Activated naive CD8-positive, alpha-beta T cell treated with anti-CD3 and anti-CD28 coated beads, Interleukin-2, amount 50 U/mL, for 16 hours (primary cell): ENCODE measurements at places on chromosomes 2 and 18.

GRCh38 chr2:43462866-43463641 is 132.8 kb downstream of the THADA start:
- no peak for DNase-seq

DNA sequence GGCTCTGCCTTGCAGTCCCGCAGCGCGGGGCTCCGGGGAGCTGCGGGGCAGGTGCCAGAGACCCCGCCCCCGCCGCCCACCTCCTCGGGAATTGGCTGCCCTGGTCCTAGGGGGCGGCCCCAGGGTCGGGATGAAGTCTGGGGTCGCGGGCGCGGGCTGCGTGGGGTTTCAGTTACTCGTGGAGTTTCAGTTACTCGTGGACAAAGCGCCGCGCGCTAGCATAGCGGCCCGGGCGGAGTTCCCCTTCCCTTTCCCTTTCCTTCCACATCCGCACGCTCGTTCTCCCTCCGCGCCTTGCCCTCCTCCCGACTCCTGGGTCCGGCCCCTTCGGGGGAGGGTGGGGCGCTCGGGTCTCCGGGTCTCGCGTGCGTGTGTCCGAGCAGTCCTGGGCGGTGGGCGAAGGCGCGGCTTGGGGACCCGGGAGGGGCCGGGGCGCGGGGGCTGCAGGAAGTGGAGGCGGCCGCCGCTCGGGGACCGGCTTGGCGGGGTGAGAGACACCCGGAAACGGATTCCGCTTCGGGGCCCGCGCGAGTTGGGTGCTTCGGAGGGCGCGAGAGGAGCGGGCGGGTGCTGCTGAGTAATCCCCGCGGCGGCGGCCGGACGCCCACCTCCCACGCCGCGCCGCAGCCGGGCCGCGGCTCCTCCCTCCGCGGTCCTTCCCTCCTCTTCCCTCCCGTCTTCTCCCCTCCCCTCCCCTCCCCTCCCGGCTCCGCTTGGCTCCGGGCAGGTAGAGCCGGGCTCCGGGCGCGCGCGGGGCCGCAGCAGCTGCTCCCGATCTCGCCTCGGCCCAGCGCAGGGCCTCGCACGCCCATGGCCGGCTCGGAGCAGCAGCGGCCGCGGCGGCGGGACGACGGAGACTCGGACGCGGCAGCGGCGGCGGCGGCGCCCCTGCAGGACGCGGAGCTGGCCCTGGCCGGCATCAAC is at the start of gene TTC39C:
TSS of gene TTC39C (plus strand) at position 693 of the 924 bp plus-strand sequence. CDS start at position 811, 118 bp downstream.
- peak; percentile 69 for DNase-seq

DNA sequence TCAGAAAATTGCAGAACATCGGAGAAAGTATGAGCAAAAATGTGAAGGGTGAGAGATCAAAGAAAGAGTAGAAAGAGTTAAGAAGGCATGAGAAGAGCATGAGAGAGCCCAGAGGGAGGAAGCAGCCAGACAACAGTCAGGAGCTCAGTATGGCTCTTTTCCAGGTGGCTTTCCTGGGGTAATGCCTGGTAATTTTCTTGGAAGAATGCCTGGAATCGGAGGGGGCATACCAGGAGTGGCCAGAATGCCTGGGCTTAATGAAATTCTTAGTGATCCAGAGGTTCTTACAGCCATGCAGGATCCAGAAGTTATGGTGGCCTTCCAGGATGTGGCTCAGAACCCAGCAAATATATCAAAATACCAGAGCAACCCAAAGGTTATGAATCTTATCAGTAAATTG is 271.8 kb upstream of the TFPI start:
- no peak for DNase-seq

DNA sequence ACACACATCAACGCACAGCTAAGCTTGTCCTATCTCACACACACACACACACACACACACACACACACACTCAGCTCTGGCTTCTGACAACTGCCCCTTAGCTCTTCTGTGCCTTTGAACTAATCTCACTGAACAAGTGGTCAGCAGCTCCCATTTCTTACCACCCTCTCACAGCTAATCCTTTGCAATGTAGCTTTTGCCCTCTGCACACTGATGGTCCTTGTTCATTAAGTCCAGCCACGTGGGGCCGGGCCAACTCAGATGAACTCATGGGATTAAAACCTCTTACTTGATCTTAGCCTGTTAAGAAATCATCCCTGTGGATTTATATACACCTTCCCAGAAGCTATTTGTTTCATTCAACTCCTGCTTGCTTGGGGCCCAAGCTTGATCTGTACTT is 36.6 kb downstream of the DPYSL5 start:
- DNase-seq: no peak

DNA sequence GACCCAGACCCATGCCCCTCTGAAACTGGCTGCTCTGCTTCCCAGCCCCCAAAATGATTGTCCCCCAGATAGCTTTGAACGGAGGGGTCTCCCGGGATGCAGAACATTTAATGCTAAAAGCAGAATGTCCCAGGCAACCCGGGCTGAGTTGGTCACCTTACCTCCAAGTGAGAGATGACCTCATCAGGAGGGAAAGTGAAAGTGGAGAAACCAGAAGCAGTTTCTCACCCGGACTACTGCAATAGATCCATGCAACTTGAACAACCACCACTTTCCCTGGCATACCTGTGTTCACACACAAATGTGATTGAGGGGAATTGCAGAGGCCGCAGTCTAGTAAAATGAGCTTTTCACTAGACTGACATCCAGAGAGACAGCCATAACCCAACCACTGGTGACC is 75.3 kb upstream of the NPAS2 start:
- DNase-seq: no peak

- DNase-seq: no peak
These were observed 29.1 kb downstream of the SLC4A3 start for GRCh38 chr2:219656526-219656925.

DNA sequence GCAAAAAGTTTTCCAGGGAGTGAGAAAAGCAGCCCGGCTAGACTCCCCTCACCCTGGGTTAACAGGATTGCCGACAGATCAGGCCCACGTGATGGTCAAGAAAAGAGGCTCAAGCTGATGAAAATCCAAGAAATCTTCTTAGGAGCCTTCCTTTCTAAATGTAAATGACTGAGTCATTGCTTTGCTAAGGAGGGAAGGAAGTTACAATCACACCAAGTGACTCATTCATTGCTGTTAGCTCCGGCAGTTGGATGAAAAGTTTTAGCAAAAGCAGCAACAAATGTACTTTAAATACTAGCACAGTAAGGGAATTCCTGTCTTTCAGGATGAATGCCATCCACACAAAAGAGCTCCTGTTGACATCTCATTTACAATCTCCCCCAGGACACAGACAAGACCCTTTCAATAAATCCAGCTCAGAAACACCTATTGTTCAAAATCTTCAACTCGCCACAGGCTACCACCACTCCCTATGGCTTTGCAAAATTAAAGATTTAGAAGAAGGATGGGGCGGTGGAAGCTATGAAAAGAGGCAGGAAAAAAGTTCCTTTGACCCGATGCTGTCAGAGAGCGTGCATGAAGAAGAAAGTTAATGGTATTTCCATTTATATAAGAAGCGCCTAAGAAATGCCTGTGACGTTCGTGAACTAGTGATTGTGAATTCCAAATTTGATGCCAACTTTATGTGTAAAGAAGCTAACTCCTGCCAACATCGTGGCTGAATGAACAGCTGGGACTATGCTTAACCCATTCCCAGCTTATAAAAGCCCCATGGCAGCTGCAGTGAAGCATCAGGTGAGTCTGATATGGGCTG is 153.7 kb downstream of the TGIF1 start:
- no peak for DNase-seq

DNA sequence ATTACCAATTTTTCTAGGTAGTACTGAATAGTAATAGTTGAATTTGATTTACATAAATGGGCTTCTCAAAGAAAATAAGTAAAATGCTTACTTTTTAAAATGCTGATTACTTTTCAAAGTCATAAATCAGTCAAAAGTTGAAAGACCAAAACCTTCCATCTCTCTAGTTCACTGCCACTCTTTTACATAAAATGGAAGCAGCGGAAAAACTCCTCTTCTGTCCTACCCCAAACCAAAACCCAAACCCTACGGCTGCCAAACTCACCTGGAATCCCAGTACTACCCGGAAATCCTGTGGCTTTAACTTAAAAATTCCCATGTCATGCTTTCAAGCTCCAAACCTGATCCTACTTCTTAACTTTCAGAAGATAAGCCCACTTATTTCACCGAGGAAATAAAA is 81.2 kb upstream of the MAPRE2 start:
- DNase-seq: no peak

DNA sequence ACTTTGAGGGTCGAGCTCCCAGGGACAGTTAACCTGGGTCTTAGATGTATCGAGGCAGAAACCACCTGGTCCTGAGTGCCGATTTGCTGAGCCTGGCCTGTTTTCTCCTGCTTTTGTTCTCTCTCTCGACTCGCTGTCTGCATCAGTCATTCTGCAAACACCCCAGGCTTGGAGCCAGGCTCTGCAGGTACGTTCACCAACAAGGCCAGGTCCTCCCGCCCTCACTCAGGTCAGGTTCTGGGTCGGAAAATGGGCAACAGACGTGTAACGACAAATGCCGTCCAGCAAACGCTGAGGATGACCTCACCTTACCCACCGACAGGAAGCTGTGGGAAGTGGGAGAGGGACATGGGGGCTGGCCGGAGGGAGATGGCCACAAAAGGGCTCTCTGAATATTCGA is 57.7 kb upstream of the PXDN start:
- no peak for DNase-seq

DNA sequence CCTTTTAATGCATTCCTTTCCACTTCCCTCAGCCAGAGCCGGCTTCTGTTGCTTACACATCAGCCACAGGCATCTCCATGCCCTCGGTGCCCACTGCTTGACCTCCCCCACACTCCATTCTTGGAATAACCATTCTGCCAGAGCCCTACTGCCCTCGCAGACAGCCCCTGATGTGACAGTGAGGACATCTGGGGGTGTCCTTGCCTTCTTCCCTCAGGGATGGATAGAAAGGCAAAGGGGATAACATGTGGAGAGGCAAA is 6.4 kb upstream of the NPPC start:
- no peak for DNase-seq

GRCh38 chr2:238502956-238503791 is 76.4 kb downstream of the ASB1 start:
- DNase-seq: no peak

DNA sequence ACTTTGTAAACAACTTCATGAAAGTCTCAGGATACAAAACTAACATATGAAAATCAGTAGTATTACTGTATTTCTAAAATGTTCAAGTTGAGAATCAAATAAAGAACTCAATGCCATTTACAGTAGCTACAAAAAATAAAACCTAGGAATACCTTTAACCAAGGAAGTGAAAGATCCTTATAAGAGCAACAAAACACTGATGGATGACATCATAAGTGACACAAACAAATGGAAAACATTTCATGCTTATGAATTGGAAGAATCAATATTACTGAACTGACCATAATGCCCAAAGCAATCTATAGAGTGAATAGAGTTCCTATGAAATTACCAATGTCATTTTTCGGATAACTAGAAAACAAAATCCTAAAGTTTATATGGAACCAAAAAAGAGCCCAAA is 1038.1 kb downstream of the SUCLG1 start:
- DNase-seq: no peak

DNA sequence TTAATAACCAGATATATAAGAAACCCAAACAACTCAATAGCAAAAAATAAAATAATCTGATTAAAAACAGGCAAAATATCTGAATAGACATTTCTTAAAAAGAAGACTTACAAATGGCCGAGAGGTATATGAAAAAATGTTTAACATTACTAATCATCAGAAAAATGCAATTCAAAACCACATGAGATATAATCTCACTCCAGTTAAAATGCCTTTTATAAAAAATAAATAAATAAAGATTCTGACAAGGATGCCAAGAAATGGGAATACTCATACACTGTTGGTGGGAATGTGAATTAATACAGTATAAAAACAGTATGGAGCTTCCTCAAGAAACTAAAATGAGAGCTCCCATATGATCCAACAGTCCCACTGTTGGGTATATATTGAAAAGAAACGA is 33.9 kb upstream of the BMP10 start:
- no peak for DNase-seq

- DNase-seq: no peak
These were observed 212.5 kb downstream of the NEDD4L start for GRCh38 chr18:58256316-58257080.

- DNase-seq: no peak
These were observed 1127.1 kb downstream of the DPP10 start for GRCh38 chr2:115569547-115569946.

DNA sequence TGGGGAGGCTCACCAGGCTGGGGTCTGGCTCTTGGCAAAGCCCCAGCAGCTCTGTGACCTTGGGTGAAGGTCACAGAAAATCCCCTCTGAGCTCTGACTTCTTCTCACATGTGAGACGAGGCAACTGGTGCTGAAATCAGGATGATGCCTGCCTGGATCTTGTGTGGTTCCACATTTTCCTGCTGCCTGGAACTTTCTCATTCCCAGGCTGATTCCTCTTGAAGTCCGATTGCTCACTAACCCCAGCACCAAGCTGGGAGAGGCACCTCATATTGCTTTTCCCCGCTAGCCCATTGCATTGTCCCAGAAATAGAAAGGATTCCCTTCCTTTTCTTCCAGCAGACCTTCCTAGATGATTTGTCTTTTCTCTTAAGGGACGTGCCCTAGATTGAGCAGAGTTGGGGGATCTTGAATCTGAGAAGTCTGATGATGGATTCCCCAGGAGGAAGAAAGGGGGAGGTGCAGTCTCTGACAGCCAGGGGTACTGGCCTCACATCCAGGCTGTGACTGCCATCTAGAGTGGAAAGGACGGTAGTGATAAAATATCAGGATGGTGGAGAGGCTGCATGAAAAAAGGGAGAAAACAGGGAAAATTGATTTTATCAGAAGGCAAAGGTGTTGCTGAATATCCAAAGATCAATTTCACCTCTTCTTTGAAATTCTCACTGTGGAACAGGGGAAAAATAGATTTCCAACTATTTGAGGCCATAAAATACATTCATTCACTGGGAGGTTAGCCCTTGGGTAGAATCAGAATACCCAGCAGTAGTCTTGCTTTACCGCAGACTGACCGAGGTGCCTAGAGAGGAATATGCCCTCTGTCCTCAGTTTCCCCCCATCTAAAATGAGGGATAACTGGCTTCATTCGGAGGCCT is 96.3 kb downstream of the FAM210A start:
- DNase-seq: peak; percentile 29

GRCh38 chr2:227325839-227326195 is 766 bp downstream of the MFF start:
- no peak for DNase-seq

DNA sequence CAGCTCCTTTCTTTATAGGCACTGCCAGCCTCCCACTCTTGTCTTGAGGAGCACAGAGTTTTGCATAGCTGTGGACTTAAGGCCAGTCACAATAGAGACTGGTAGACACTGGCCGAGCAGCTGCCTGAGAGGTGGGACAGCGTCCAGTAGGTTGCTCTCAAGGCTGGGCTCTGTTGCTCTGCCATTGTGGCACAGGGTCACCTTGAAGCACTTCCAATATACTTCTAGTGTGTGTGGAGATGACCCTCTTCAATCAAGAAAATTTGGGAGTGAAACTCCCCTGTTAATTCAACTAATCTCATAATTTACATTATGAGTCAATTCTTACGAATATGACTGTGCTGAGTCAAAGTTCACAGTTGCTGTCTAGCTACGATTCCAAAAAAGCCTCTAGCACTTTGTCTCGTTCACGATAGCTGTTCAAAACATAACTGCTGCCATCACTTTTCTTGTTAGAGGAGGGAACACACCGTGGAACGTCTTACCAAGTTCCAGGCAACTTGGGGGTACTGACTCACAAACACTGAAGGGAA is 636.2 kb downstream of the EPHA4 start:
- no peak for DNase-seq
